ENCODE measurements at places on chromosomes 6 and 20.

DNA sequence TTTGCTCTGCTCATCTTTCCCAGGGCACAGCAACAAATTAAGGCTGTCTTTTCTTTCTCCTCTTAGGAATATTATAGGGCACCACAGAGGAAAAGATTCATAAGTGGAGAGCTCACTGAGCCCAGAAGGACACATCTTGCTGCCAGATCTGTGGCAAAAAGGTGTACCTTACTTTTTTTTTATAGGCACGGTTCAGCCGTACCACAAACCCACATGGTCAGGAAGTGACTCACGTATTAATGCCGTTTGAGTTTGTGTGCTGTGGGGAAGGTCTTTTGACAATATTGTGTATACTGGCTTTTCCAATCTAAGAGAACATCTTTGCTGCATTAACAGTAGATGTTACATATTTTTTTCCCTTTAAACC is 28.4 kb downstream of the PAQR8 start:
- no peak for DNase-seq

GRCh38 chr20:14498772-14499171 is 161.4 kb upstream of the FLRT3 start:
- no peak for DNase-seq

DNA sequence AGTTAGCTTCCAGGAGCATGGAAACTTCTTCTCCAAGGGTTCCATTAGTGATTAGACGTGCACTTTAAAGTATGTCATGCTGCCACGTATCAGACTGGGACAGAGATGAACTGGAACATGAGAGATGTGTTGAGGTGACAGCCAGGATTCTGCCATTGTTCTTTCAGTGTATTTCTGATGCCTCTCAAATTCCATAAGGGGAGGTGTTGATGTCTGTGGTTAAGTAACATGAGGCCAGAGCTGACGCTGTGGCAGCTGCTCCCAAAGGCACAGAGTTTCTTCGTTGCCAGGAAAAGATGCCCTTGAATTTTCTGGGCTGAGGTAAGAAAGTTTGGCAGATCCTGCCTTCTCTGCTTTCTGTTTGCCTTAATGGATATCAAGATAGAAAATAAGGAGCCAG is 63.5 kb downstream of the TRMT6 start:
- DNase-seq, result no peak

DNA sequence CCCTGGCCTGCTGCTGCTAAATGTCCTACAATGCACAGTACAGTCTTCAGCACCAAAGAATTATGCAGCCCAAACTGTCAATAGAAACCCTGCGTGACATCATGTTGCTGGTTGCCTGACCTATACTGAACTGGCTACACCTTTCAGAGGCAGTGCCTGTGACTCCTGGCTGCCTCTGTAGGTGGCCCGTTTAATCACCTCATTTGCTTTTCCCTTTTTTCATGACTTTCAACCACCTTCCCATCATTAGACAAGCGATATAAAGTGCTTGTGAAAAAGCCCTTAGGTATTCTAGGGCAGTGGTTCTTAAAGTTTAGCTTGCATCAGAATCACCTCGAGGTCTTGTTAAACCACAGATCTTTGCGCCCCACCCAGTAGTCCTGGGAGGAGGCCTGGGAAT is 33.0 kb upstream of the RIPOR2 start:
- DNase-seq, result no peak

DNA sequence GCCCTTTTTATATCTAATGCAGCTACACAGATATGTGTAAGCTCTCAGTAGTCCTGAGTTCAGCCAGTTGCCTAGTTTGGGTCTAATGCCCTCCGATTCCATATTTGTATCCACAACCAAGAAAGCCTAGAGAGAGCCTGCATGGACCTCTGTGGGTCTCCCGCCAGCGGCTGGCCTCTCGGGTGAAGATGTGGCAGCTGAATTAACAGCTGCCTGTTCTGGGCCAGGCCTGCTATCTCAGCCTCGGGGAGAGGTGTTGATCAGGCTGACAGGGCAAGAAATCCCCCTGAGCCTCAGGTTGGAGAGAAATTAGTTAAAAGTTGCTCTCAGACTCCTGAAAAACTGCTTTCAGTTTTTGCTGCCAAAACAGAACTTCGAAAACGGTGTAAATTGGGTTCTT is 19.8 kb downstream of the PTK7 start:
- no peak for DNase-seq

DNA sequence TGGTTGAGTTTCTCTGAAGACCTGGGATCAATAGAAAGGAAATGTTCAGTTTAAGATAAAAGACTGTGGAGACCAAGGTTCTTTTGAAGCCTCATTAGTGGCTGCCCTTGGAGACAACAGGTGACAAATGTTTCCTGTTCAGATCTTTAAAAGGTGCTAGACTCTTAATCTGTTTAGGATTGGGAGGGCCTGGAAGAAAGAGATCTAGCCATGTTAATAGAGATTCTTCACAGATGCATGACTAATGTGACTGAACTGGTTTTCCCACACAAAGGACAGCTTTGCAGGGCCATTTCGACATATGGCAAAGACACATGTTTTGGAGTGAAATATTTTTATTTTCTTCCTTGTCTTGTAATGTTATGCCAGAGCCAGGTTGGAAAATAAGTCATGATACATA is 82.2 kb downstream of the WDR27 start:
- DNase-seq, result no peak

DNA sequence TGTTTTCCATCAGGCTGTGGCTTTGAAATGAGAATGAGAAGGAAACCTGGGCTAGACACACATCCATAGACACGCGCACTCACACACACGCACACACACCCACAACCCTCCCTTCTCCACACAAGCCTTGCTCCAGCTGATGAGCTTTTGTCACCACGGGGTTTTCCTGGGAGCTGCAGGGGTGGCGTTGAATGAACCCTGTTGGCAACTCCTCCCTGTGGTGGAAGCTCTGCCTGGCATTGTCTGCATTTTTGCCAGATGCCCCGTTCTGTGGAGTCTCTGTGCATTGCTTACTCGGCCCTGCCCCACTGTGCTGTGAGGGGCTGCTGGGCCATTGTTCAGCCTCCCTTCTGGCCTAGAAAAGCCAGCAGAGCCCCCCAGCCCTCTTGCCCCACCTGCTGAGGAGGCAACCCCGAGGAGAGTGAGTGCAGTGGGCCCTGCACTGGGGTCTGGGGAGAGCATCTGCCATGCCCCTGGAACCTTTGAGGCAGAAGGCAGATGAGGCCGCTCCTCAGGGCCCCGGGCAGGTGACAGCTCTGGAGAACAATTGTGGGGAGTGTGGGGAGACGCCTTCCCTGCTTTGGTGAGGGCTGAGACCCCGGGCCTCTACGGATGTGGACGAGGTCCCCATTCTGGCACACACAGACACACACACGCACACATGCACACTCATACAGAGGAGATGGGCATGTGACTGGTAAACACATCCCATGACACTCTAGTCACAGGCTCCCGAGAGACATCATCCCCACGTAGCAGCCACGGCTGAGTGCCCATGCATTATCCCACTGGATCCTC is 9.9 kb downstream of the ADIG start:
- no peak for DNase-seq

- no peak for DNase-seq
These were observed 19.2 kb upstream of the LMBRD1 start for GRCh38 chr6:69816026-69816425.

DNA sequence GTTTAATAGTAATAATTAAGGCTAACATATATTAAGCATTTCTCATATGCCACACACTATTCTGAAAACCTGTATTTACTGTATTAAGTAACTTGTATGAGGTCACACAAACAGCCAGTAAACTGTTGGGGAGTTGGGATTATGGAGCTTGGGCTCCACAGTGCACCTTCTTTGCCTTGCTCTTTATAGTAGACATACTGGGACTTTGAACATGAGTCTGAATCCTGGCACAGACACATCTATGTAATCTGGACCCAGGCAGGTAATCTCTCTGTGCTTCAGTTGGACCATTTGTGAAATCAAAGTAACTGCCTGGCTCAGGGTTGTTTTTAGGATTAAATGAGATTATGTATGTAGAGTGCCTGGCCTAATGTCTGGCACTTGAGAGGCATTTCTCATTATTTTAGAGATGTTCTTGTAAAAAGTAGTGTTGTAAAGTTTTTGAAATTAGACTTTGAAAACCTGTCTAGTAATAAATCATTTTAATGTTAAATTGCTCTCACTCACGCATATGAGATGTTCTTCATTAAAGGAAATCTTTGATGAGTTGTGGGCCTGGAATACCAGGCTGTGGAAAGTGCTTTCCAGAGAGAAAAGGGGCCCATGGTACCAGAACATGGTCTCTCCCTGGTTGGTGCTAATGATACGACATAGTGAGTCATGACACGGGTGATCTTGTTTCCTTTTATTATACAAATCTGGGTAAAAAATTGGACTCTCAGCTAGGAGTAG is 34.3 kb downstream of the LRRC1 start:
- DNase-seq, result no peak

GRCh38 chr20:57060407-57061050 is 205.9 kb downstream of the BMP7 start:
- no peak for DNase-seq

DNA sequence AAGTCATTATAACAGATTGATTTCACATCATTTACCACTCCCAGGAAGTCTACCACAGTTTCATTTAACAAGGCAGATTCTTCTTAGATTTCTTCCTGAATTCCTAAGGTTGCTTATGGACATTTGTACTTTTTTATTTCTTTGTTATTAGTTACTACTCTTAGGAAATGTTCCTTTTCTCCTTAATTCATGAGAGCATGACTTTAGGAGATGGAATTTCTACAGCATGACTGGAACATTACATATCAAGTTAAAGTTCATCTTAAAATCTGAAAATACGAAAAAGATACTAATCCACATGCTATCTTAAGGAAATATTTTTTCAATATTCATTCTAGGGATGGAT is 22.3 kb downstream of the CNKSR3 start:
- no peak for DNase-seq

GRCh38 chr6:149454346-149454848 is 30.4 kb downstream of the ZC3H12D start:
- peak; percentile 58 for DNase-seq

DNA sequence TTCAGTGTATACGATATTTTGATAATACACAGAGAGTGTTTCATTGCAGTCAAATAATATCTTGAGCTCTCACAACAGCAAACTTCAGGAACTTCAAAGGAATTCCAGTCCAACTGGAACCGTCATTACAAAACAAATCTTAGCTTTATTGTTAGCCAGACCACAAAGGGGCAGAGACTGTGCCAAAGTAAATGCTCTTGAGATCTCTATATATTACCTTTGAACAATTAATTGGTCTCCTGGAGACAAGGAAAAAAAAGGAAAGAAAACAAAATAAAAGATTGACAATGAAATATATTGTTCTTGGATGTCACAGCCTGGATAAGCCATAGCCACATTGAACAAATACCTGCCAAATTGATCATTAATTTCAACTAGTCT is 70.0 kb downstream of the FOXC1 start:
- no peak for DNase-seq

DNA sequence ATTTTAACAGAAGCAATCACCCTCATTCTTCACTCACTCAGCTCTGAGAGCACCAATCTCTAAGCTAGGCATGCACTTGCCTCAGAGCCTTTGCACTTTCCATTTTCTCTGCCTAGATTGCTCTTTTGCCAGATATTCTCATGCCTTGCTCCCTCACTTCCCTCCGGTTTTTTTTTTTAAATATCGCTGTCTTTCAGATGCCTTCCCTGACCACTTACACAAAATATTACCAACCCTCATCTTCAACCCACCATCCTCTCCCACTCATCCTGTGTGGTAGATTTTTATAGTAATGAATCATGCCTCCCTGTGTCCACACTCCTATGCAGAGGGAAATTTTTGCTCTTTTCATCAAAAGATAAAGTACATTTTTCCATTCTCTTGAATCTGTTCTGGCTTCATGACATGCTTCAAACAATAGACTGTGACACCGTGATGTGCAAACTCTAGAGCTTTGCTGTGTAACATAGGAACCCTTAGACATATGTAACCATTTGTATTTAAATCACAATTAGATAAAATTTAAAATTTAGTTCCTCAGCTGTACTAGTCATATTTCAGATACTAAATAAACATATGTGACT is 437.1 kb downstream of the UTRN start:
- no peak for DNase-seq

- no peak for DNase-seq
These were observed 116.8 kb upstream of the DST start for GRCh38 chr6:56759521-56759920.

DNA sequence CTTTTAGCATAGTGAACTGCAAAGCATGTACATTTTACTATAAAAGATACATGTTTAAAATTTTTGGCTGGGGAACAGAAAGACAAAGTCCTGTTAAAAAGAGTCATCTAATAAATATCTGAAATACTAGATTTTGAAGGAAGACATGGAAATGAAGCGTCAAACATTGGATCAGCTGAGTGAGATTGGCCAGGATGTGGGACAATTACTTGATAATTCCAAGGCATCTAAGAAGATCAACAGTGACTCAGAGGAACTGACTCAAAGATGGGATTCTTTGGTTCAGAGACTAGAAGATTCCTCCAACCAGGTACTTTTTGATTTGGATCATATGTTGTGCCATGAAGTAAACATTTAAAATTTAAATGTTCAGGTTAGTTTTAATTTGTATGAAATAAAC is 162.3 kb downstream of the UTRN start:
- no peak for DNase-seq

GRCh38 chr20:24651171-24651975 is 181.9 kb downstream of the SYNDIG1 start:
- DNase-seq, result no peak
